Left renal pelvis (tissue), 4 donors: ENCODE measurements at places on chromosomes 2 and 18. TPM values are rescaled to one million over a fixed set of nuclear protein-coding genes. Genes with fewer than 3 reads are reported as not detected.

- DNase-seq: no peak
These were observed 108.7 kb downstream of the MAP3K20 start for GRCh38 chr2:173184031-173185004.

DNA sequence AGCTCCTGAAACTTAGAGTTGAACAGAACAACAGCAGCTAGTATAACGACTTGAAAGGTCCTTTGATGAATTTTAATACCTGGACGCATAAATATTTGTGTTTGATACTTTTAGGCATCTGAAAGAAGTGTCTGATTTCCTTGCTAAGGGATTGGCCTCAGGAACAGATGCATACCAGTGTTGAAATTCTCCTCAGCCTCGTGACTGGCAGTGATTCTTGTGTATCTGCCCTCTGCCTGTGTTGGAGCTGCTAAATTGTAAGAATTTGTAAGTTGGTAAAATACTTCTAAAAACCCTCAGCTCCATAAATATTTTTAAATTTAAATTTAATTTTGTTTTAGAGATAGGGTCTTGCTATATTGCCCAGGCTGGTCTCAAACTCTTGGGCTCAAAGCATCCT is 22.4 kb upstream of the SCYGR1 start:
- no peak for DNase-seq

DNA sequence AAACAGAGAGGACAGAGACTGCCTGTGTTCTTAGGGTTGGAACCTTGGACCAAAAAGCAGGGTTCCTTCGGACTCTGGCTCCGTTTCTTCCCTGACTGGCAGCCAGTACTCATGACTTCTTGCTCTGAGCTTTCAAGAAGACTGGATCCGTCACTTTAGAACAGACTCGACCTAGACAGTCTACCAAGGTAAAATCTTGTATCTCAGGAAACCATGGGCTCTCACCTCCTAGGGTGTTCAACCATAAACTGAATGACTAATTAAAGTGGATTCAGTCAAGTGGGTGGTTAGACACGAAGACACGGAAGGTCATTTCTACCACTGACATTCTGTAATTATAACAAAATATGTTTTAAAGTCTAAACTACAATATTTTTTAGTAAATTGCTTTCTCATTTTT is 153.8 kb upstream of the SLC39A10 start:
- no peak for DNase-seq

DNA sequence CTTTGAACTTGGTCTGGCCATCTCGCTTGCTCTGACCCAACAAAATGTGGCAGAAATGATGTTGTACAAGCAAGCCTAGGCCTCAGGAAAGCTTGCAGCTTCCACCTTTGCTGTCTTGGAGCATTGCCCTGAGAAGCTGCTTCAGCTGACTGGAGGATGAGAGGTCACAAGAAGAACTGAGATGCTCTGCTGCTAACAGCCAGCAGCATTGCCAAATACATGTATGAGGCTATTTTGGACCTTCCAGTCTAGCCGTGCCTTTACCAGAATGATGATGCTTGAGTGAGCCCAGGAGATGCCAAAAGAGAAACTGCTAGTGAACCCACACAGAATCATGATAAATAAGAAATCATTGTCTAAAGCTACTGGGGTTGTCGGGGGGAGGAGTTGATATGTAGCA is 13.2 kb upstream of the ITGAV start:
- DNase-seq: no peak

DNA sequence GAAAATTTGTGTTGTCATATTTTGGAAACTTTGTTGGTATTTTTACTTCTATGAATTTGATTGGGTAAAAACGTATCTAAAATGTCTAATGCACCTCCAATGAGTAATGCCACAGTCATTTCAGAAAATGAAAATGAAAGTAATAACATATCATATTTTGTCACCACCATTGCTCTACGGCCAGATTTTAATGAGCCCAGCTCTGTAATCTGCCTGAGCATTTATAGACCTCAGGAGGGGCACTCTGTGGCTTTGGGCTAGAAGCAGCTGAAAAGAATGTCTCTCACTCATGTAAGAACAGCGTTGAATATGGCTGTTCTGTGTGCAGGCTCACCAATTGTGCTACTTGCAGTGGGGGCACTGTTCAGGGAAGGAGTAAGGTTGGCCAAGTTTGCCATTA is 32.7 kb upstream of the ABCA12 start:
- no peak for DNase-seq

DNA sequence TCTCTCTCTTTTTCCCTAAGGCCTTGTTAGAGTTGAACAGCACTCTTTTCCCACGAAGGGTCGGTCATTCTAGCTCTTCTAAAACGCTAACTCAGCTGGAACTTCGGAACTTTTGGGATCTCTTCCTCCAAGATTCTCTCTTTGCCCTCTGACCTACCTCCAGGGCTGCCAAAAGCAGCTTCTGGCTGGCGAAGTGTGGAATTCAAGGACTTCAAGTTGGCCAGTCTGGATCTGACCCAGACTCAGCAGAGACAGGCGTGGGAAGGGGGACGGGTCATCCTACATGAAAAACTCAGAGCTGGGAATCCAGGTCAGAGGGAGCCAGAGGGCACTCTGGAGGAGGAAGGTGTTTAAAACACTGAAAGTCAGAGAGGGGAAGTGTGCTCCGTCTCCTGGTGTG is 305.5 kb upstream of the HDAC4 start:
- DNase-seq: no peak

GRCh38 chr2:113341191-113341869 is 62.6 kb upstream of the PAX8 start:
- no peak for DNase-seq

GRCh38 chr2:65377556-65378192 is 54.7 kb downstream of the SPRED2 start:
- no peak for DNase-seq

GRCh38 chr18:48676346-48676745 is 137.5 kb downstream of the CTIF start:
- no peak for DNase-seq

DNA sequence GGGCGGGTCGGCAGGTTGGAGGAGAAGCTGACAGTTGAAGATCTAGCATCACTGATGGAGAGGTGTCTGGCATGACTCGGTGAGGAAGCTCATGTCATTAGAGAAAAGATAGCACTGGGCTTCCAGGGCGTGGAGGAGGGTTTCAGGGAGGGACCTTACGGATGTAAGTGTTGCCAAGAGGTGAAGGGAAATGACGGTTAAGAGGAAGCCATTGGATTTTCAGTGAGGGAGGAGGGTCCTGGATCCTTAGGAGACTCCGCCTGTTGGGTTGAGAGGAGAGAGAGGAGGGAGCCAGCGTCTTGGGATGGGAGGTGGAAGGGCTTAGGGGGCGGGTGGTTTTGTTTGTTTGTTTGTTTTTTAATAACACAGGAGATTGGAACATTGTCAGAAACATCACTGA is 103.2 kb downstream of the WDSUB1 start:
- DNase-seq: no peak

- DNase-seq: no peak
These were observed 58.1 kb upstream of the TTN start for GRCh38 chr2:178865146-178865936.

- no peak for DNase-seq
These were observed 59.3 kb downstream of the SERTAD2 start for GRCh38 chr2:64594226-64594989.

DNA sequence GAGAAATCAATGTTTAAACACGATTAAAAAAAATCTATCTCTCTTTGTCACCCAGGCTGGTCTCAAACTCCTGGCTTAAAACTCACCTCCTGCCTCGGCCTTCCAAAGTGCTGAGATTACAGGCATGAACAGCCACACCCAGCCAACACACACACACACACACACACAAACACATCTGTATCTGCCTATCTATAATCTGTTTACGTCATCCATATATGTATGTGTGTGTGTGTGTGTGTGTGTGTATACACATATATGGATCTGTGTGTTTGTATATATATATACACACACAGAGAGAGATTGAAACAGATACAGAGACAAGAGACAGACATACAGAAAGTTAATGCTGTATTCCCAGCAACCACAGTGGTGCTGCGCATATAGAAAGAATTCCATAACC is 497.1 kb downstream of the DSC3 start:
- DNase-seq: no peak

GRCh38 chr2:170815746-170816503 is 762 bp upstream of the GAD1 start:
- no peak for DNase-seq

GRCh38 chr2:47486841-47487497 is 84.0 kb downstream of the MSH2 start:
- DNase-seq: no peak

- no peak for DNase-seq
These were observed 426.5 kb downstream of the SLC4A3 start for GRCh38 chr2:220053919-220054318.

DNA sequence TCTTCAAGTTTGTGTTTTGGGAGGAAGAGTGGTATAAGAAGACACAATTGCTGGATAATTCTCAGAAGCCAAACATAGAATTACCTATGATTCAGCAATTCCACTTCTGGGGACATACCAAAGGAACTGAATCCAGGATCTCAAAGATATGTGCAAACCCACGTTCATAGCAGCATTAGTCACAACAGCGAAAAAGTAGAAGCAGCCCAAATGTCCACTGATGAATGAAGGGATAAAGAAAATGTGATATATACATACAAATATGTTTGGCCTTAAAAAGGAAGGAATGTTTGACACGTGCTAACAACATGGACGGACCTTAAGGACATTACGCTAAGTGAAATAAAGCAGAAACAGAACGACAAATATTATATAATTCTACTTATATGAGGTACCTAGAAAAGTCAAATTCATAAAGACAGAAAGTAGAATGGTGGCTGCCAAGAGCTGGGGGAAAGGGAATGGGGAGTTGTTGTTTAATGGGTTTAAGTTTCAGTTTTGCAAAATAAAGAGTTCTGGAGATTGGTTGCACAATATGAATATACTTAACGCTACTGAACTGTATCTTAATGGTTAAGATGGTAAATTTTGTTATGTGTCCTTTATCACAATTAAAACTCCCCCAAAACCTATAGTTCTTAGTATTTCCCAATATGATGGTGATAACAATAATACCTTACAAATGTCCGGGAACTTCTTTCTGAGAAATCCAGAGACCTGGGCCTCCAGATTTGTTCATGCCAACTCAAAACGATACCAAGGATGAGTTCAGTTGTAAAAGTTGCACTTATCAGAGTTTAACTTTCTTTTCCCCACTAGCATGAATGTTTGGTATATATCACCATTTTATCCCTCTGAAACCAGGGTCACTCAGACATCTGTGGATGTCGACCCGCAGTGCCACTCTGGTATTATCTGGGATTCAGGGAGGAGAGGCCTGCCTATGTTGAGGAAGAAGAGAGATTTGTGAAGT is 33.7 kb upstream of the WIPF1 start:
- DNase-seq: no peak

DNA sequence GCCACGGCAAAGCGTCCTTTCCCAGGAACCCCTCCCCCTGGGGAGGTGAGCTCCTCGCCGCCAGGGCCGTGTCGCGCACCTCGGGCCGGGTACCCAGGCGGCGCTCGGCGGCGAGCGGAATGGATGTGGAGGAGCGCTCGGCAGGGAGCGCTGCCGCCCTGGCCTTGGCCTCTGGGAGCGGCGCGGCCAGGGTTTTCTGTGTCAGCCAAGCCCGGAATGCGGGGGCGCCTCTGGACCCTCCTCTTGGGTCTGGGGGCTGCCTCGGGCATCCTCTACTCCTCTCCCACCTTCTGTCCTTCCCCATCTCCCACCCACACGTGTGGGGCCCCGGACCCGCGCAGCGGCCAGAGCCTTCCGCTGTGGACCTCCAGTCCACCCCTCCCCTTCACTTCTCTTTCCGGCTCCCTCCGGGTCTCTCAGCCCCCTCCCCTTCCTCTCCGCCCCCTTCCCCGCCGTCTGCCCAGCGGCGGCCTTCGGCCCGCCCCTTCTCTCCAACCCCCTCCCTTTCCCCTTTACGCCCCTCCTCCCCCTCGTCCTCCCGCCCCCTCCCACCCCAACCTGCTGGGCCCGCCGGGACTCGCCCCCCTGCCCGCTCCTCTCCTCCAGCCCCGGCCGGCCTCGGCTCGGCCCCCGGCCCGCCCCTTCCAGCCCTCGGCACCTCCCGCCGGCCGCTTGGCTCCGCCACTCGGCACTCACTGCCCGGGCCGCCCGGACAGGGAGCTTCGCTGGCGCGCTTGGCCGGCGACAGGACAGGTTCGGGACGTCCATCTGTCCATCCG is at the start of gene MERTK:
TSS of gene MERTK (plus strand) at position 684 of the 779 bp plus-strand sequence. CDS start 129 bp downstream, outside the sequence.
- peak; percentile 85 for DNase-seq

- DNase-seq: no peak
These were observed 202.6 kb upstream of the ARL4C start for GRCh38 chr2:234699456-234699855.

GRCh38 chr2:214484701-214485100 is 73.8 kb downstream of the VWC2L start:
- no peak for DNase-seq

DNA sequence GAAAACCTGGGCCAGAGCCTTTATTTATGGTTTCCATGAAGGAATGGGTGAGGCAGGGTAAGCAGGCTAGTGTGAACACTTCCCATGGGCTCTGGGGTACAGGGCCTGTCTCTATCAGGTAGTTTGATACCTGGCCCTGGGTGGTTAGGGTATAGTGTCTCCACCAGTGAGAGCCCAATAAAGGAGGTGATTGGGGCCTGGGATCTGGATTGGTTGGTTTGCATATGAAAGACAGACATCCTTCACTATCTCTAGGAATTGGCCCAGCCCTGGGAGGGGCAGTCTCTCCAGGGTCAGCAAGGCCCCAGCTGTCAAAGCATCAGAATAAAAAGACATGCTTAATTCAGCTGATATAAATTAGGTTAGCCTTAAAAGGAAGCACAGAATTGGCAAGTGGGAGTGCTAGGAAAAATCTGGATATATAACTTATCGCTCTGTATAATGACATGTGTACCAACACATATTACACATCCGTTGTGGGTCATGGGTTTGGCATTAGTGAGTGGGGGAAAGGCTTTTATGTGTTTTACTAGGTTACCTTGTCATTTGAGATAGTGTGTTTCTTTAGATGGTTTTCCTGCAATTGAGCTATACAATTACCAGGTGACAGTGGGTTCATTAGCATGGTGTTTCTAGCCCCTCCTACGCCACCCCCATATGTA is 18.5 kb upstream of the TMEM178A start:
- DNase-seq: no peak

GRCh38 chr2:57859755-57860154 is 186.9 kb upstream of the VRK2 start:
- no peak for DNase-seq

DNA sequence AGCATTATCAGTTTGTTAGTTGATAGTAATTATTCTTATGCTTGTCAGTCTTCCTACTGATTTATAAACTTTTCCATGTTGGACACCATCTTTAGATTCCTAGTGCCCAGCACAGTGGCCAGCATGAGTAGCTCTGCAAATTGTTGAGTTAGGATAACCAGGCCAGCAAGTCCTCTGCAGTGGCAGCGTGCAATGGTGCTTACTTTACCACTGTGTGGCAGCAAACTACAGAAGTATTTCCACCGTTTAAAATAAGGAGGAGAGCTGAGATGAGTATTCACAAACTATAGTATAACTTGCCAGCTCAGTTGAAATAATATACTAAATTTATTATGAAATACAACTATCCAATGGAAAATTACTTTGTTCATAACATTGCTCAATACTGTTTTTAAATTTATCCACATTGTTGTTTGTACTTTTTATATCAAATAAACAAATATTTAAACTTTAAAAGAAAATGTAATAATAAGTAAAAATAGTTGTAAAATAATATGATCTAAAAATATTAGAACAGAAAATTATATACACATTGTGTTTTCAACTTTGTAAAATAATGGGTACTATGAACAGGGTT is 9.3 kb upstream of the THADA start:
- DNase-seq: no peak

The DOK6 gene
- 18.2 TPM for polyA plus RNA-seq

The SPDYA gene
- polyA plus RNA-seq: 1.5 TPM

The STARD6 gene
- polyA plus RNA-seq: 0.36 TPM

The FLACC1 gene
- 1.8 TPM for polyA plus RNA-seq

The ZNF385B gene
- polyA plus RNA-seq: 1.0 TPM

The SKA1 gene
- polyA plus RNA-seq: 8.4 TPM

The SGO2 gene
- 14.4 TPM for polyA plus RNA-seq

The HAAO gene
- polyA plus RNA-seq: 25.2 TPM

The SALL3 gene
- 8.3 TPM for polyA plus RNA-seq
